ENCODE measurements at places on chromosomes 11 and 22.

DNA sequence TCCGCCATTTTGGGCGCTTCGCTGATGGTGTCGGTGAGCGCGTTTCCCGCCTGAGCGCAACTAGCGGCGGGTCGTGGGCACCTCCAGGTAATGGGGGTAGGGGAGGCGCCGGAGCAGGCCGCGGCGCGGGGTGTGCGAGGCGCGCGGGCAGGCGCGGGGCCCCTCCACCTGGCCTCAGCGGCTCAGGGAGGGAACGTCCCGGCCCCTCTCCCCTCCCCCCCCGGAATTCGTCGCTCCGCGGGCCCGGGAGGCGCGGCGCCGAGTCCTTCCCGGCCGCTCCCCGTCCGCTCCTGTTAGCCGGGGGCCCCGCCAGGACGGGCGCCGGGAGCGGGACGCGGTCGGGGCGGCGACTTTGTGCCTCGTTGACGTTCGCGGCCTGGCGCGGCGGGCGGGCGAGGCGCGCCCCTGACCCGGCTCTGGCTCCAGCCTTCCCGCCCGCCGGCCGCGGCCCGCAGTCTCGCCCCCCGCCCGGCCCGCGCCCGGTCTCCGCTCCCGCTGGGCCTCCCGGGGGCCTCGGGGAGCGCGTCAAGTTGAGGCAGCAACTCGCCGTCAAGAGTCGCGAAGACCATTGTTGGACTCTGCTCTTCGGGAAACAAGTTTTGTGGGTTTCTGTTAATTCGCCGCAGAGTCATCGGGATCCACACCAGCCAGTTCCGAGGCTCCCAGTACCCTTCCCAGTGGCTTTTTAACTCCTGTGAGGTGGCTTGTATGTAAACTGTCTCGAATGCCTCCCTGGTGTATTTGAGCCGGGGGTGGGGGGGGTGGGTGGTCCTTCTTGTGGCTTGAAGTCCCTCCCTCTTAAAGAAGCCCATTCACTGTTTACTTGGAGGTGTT, at the start of gene PPP6R3:
Gene PPP6R3, plus strand, starts transcription at position 12 of the 834 bp plus-strand sequence. CDS start 76,913 bp downstream, outside the sequence.
- DNase-seq, result no peak

- no peak for DNase-seq
These were observed 673.1 kb downstream of the KCNA4 start for GRCh38 chr11:29343465-29344333.

- no peak for DNase-seq
These were observed 2.3 kb downstream of the ASCL2 start for GRCh38 chr11:2267851-2268728.

DNA sequence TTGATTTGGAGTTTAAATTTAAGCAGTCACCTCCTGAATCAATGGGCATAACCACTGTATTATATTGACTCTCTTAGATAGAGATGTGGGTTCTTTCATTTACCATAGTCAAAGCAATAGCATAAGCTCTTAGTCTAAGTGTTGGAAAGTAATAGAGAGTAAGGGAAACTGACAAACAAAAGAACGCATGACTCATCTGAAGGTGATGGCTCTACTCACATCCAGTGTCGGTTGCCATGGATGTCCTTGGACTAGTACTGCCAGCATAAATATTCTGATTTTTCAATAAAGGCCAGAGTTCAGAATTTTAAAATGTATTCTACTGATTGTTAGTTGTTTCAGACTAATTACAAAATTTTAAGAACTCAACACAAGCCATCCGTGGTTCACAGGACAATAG, 444.9 kb upstream of the DDI1 start:
- no peak for DNase-seq

DNA sequence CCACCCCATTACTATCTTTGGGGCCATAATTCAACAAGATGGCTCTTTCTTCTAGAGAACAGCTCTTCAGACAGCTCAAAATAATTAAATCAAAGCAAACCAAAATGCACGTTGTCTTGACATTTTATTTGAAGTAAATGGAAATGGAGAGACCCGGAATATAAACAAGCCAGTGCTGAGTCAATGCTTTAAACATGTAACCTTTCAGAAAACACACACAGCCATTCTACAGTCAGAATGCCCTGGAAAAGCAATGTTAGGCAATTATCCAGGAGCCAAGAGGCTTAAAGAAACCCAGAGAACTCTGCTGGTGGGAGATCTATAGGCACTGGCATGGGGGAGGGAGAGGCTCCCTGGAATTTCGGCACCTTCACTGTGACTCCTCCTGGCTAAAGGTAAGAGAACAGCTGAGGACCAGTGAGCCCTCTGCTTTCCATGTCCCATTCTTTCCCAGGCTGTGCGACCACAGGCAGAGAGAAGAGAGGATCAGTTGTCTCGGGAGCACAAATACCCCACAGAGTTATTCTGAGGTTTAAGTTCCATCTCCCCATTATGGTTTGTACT, 254.0 kb upstream of the CCDC90B start:
- no peak for DNase-seq

GRCh38 chr11:58573451-58574104, 2.1 kb downstream of the LPXN start:
- DNase-seq, result peak; percentile 65

DNA sequence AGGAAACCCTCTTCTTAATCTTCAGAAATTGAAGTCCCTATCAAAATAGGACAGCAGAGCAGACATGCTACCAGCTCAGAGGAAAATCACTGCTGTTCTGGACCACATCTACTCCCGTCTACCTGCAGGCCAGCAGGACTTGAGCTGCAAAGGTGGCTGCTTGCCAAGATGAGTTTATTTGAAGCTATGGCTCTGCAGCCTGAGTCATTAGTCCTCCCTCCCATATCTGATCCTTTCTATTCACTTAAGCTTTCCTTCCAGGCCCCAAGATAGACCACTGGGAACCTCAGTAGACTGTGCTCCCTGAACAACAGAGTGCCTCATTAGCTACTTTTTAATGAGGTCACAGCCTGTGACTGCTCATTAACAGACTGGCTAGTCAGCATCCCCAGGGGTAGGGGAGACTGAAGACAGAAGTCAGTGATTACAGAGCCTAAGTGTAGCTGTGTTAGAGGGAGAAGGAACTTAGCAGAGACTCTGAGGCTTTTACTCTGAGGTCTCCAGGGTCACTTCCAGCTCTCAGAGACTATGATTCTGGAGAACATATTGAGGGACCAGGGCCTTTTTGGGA, 6.8 kb upstream of the OR10A2 start:
- no peak for DNase-seq

DNA sequence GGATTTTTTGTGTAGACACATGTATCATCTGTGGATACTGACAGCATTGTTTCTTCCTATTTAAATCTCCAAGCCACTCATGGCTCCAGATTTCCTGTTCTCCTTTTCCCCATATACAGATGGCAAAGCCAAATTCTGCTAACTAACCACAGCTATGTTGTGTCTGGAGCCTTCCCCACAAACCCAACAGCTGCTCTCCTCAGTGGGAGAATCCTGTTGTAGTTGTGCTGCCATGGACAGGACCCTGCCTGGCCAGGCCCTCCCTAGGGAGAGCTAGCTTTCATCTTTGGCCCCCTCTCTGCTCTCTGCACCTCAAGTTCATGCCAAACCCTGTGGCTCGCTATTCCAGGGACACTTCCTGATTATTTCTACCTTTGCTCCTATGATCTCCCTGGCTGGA, 106.4 kb upstream of the CCDC90B start:
- DNase-seq, result no peak

GRCh38 chr11:130124096-130124495, 35.5 kb upstream of the ST14 start:
- DNase-seq, result no peak

- no peak for DNase-seq
These were observed 64.2 kb downstream of the FLI1 start for GRCh38 chr11:128757886-128758612.

DNA sequence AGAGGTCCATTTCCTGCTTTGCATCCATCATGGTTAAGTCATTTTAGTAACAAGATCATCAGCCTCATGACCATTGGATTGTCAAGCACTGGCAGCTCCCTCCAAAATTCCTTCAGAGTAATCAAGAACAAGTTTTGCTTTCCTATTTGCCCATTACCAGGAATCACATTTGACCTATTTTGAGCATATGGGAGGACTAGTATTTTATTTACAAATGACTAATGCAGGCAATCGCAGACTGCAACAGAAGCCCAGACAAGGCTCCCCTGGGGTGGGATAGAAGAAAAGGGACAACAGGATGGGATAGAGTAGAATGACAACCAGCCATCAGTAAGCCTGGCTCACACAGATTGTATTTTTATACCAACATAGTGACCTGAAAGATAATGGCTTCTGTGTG, 9.1 kb downstream of the MMP10 start:
- DNase-seq, result no peak

DNA sequence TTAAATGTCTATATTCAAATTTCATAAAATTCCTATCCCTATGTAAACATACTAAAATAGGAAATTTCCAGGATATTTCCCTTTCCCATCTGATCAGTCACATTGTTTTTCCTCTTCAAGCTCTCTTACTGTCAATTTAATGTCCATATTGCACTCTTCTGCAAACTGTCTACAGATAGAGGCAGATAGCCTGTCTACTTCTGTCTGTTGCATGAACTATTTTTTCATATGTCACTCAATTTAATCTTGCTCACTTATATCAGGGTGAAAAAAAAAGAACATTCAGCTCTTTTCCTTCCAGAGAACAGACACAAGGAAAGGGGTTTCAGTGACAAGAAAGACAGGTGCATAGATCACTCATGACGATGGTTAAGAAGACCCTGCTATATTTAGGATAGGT, 1013.9 kb upstream of the CCDC90B start:
- no peak for DNase-seq

DNA sequence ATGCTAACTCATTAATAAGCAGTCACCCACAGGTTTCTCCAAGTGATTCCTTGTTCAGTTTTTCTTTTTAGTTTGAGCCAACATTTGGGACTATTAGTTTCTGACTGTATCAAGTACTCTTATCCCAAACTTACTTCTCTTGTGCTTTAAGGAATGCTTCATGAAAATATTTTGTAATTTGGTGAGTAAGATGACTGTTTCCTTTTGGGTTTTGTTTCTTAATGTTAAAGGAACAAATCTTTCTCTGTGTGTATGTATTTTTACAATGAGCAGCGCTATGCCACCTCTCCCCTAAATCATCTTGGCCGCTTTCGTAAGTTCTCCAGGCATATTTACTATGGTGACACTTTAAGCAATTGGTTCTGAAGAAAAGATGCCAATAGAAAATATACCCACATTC, 72.4 kb downstream of the LDLRAD3 start:
- DNase-seq, result no peak

- no peak for DNase-seq
These were observed 8.9 kb downstream of the PGAP2 start for GRCh38 chr11:3817181-3817800.

DNA sequence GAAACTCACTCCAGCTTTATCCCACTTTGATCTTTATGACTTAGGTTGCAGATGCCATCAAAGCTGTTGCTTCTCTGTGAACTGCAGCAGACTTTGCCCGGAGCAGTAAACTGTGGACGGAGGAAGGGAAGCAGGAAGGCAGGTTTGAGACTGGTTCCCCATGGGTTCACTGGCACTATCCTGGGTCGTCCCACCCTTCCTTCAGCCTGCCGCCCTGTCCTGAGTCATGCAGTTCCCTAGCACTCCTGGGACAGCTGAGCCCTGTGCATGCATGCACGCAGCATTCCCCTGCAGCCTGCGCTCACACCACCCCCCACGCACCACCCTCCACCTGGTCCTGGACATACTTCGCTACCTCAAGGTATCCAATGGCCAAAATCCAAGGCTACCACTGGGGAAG, 23.5 kb upstream of the P2RY2 start:
- DNase-seq, result no peak

DNA sequence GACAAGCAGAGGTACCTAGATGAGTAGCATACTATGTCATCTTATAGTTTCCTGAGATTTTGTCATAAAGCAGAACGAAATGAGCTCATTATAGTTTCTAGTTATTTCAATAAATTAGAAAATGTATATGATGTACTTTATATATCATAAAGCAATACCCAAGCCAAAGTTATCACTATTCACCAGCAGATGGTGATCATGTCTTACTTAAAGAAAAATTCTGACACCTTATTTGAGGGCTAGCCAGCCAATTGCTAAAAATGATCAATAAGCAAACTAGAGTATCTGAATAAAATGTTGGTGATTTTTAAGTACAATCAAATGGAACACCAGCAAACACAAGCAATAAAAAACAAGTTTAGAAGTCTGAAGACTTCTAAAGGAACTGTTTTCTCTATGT, 44.1 kb downstream of the RSF1 start:
- no peak for DNase-seq

DNA sequence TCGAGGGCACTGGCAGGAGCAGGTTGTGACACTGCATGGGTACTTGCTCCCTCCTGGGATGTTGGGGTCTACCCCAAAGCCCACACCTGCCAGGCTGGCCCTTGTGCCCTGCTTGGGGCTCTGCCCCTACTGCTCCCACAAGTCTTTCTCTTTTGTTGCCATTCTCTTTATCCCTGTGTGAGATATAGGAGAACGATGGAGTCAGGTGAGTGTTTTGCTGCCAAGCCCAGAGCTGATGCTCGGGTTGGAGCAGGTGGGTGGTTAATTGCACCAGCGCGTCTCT, 292.6 kb downstream of the TBC1D22A start:
- DNase-seq, result no peak

GRCh38 chr22:38718414-38718813, 12.7 kb downstream of the GTPBP1 start:
- DNase-seq, result no peak

DNA sequence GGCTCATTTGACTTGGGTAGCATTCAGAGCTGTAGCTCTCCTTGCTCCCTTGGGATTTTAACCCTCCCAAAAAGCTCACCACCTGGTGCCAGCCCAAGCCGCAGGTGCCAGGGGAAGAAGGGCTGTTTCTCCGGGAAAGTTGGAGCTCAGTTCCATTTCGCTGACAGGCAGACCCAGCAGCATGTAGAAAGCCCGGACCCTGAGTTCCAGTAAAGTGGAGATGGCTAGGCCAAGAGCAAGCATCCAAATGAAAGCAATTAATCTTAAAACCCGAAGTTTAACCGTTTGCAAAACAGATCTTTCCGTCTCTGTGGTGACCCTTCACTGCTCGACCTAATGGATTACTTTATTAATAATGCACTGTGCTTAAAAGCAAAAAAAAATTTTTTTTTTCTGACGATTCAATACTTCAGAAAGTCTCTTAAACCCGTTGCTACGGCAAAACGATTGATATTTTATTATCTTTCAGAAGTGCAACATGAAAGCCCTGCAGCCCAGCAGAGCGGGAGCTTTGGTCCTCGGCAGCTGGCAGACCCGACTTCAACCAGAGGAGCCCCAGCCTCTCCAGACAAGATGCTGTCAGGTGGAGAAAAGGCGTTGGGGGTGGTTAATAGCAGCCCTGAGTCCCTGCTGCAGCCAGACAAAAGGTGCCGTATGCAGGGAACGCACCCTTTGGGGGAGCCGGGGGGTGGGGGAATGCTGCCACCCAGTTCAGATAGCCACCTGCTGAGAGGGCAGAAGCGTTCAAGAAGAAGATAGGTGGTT, 3.3 kb downstream of the LMO1 start:
- no peak for DNase-seq

DNA sequence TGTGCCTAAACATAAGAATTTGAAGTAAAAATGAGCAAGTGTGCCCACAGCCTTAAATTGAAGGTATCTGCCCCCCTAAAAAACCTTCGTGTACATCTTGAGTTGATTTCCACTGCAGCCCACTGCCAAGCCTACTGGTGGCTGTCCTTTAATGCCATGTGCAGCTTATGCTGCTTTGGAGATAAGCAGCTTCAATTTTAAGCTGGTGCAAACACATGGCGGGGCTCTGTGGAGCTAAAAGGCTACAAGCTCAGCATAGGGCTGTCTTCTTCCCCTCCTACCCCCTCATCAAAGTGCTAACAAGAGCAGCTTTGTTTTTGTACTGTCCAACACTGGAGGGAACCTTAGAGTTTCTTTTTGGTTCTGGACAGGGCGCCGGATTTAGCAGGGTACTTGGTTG, 128.5 kb upstream of the LMO1 start:
- DNase-seq, result no peak
